ENCODE measurements at places on chromosomes 6 and 20.

GRCh38 chr20:20778676-20779075, 66.2 kb upstream of the RALGAPA2 start:
- no peak for DNase-seq

DNA sequence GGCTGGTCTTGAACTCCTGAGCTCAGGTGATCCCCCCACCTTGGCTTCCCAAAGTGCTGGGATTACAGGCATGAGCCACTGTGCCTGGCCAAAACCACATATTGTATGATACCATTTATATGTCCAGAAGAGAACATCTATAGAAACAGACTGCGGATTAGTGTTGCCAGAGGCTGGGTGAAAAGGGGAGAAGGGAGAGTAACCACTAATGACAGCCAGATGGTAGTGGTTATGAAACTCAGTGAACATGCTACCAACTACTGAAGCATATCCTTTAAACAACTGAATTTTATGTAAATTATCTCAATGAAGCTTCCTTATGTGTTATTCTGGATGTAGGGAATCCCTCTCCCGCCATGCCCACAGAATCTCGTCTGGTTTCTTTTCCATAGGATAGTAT, 15.7 kb downstream of the SLC23A2 start:
- no peak for DNase-seq

DNA sequence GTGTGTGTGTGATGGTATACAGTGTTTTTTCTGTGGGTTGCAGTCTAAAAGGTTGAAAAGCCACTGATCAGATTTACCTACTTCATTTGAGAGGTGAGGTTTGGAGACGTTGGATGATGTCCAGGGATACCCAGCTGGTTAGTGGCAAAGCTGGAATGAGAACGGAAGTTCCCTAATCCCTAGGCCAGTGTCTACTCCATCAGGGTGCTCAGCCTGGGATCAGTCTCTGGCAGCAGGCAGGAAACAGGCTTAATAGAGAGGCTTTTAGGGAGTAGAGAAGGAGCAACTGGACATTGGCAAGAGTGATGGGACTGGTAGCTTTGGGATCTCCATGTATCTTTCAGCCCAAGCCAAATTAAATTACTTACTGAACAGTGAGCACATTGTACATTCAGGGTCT, 80.7 kb downstream of the C6orf52 start:
- DNase-seq, result peak; percentile 36

DNA sequence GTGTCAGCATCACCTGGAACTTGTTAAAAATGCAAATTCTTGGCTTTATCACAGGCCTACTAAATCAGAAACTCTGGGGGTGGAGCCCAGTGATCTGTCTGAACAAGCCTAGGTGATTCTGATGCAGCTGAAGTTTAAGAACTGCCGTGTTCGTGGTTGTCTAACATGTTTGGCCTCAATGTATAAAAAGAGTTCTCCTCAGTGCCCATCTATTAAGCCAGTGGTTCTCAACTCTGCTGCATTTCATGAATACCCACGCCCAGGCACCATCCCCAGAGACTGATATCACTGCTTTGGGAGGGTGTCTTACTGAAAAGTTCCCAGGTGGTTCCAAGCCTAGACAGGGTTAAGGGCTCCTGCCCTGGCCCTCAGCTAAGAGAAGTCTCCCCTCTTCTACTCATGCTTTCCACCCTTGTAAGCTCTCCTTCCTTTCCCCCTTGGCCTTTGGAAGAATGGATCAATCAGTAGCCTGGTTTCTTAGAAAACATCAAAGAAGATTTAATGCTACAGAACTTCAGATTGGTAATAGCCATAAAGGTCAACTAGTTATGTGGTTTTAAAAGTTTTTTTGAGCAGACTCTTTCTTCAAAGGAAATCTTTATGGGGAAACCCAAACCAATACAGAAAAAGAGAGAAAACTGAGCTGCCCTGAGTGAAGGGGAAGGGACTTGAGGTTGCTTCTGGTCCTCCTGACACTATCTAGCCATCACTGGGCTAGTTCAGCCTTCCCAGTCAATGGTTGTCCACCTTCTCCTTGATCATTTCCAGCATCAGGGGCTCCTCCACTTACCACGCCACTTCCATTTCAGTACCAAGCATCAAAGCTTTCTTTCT, 38.9 kb upstream of the TNFAIP3 start:
- no peak for DNase-seq

DNA sequence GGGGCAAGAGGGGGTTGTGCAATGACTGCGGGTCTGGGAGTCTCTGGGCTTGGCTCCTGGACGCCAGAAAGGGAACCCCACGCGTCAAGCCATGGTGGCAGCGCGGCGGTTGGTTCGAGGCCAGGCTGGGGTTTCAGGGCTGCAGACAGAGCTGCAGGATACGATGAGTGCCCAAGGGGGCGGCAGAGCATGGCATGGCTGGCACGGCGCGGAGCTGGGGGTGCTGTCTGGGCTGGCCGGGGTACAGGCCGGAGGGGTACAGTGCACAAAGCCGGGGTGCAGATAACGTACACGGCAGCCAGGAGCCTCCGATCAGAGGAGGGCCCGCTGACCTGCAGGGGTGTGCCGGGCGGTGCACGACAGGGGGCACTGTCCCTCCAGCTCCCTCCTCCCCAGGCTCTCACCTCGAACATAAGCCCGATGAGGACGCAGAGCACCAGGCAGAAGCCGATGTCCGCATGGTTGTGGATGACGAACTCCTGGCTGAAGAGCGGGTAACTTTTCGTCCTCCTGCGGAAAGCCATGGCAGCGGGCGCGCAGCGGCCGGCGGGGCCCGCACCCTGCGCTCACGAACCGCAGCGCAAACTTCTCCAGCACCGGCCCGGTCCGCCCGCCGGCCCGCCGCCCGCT, 353 bp downstream of the TRAM2 start:
- peak; percentile 66 for DNase-seq

DNA sequence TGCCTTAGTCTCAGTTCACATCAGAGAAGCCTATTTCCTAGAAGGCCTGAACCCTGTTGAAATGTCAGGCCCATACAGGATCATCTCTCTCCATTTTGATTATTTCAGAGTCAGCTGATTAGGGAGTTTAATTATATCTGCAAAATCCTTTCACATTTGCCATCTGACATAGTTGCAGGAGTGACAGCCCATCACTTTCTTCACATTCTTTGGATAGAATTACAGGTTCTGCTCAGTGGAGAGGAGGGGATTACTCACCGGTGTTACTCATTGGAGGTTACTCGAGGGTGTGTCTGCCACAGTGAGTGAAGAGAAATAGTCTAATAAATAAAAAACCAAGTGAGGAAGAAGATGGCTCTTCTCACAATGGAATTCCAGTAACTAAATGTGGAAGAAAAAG, 216.8 kb downstream of the TMEM242 start:
- no peak for DNase-seq

GRCh38 chr20:10131732-10132345, 86.8 kb upstream of the SNAP25 start:
- DNase-seq, result peak; percentile 97

- no peak for DNase-seq
Measured at GRCh38 chr6:6466967-6467761, 121.4 kb upstream of the LY86 start.

DNA sequence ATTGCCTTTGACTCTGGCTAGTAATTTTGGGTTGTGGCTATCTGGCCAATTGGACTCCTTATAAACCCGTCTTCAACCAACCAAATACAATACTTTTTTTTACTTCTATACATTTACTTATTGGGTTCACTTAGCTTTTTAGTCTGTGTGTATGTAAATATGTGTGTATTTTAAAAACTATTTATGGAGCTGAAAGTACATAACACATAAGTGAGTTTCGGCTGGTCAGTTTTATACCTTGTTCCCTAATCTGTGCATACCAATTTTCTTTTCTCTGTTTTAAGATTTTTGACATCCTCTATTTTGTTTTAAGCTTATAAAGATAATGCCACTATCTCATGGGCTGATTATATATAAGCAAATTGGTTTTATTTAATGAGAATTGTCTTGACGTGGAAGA, 129.5 kb downstream of the LRRC1 start:
- DNase-seq, result no peak

- DNase-seq, result no peak
Measured at GRCh38 chr6:90203672-90204071, 93.0 kb downstream of the BACH2 start.

DNA sequence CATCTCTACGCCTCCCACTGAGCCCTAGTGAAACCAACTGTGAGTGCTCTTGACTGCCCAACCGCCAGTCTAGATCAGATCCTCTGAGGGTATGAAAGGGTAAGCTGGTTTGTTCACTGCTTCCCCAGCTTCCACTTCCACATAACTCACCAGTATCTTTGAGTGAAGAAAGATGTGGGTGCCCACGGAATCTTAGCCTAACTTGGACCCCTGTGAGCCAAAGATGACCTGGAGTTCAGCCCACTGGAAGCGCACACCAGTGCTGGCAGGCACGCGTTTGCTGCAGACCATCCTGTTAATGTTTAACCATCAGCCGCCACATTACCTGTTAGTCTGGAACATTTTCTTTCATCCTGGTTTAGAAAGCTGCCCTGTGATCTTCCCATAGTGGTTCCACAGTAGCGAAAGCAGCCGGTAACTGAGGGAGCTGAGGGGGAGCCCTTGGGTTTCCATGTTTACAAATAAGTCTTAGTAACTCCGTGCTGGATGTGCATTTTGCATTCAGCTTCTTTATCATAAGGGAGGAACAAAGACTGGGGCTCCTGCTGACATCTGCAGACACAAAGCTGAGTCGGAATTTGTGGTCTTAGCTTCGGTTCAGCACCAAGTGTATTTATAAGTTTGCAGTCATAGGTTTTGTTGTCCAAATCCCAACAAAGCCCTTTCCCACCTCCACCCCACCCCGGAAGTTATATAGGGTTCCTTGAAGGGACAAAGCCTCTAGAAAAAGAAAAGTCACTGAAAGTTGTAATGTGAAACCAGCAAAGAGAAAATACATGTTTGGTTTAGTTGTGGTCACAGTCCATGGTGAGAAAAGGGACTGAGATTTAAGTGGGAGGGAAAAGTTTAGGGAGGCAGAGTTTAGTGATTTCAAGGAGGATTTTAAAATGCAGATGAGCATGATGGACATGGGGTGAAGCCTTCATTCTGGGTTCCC, 71.0 kb downstream of the SSR1 start:
- no peak for DNase-seq

- peak; percentile 7 for DNase-seq
Measured at GRCh38 chr6:38943964-38944363, 104.6 kb upstream of the GLP1R start.

- no peak for DNase-seq
Measured at GRCh38 chr20:10861619-10862018, 187.8 kb upstream of the JAG1 start.

DNA sequence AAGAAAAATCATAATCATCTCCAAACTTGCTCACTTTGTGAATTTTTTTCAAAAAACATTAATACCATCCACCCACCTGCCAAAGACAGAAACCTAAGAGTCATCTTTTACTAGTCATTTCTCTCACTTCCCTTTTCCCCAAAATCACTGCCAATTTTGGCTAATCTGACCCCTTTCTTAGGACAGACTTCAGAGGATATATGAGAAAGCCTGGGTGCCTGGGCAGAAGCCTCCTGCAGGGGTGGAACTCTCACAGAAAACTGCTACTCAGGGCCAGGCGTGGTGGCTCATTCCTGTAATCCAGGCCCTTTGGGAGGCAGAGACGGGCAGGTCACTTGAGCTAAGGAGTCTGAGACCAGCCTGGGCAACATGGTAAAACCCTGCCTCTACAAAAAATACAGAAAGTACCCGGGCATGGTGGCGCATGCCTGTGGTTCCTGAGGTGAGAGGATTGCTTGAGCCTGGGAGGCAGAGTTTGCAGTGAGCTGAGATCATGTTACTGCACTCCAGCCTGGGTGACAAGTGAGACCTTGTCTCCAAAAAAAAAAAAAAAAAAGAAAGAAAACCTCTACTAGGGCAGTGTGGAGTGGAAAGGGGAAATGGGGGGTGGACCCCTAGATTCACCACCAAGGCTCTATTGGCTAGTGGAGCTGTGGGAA, 3.8 kb downstream of the DEK start:
- DNase-seq, result no peak

DNA sequence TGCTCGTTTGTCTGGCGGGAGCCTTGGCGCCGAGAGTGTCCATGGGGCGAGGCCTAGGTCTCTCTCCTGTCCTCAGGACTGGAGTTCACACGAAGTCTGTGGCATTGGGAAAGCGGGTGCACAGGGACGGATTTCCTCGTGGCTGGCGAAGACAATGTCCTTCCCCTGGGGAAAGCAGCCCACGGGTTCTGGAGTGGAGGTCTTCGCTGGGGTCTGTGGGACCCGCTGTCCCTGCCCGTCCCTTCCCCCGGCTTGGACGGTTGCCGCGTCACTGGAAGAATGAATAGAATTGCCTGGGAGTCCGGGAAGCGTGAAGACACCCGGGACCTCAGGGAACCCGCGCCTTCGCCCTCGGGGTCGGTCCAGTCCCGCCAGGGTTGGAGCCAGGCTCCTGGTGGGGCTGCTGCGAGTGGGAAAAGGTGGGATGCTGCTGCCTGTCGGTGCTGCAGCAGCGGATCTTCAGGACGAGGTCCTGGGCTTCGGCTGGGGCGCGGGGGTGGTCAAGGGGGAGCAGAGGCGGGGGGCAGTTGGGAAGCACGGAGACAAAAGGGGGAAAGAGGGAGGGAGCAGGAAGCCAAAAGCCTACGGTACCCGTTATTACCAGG, 441.8 kb upstream of the DEFB115 start:
- DNase-seq, result no peak

GRCh38 chr6:146805546-146806325, 207.0 kb downstream of the ADGB start:
- no peak for DNase-seq

DNA sequence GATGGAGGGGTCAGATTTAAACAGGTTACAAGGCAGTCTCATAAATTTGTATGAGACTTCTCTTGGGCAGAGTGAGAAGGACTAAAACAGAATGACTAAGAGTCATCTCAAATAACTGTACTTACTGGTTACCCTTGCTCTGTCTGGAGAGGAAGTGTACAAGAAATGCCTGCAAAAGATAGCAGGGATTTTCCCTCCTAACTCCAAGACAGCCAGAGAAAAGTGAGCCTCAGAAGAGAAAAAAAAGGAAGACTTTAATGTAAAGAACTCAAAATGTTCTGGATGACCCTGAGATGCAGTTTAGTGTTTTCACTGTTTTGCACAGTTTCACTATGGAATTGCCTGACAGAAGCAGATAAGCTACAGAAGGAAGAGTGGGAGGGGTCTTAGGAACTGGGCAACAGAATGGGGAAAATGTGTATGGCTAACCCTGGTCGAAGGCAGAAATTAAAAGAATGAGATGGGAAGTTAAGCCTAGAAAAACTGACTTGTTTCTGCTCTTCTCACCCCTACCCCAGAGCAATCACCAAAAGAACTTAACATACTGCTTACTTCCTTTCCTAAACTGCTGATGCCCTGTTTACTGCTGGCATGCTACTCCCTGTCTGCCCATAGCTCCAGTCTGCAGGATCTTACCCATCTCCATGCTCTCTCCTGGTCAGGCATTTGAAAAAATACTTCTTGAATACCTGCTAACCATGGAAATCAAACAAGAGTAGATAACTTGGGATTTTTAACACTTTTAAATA, 98.1 kb upstream of the MARCKS start:
- no peak for DNase-seq

DNA sequence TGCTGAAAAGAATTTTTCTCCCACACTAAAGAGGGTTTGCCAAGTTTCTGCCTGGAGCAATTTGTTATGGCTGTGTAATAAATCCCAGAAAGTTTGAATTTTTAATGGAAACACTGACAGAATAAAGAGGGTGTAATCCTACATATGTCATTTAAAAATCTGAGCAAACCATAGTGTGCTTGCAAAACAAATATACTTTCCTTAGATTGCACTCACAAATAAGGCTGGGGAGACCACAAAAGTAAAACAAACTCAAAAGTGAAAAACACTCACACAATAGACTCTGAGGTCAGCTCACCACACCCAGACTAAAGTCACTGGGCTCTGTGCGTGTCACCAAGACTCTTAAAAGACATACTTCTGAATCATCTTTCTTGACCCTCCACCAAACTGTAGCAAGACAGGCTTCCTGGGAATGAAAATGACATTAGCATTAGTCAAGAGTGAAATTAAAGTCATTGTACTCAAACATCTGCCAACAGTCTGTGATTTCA, 4.8 kb upstream of the ATXN1 start:
- DNase-seq, result no peak

Measured in cerebellar cortex (tissue), 1 donor.